Stimulated activated CD4-positive, alpha-beta T cell treated with anti-CD3 and anti-CD28 coated beads, Interleukin-15, amount 100 ng/mL, for 1 hour (primary cell): ENCODE measurements at places on chromosomes 5 and 9.

DNA sequence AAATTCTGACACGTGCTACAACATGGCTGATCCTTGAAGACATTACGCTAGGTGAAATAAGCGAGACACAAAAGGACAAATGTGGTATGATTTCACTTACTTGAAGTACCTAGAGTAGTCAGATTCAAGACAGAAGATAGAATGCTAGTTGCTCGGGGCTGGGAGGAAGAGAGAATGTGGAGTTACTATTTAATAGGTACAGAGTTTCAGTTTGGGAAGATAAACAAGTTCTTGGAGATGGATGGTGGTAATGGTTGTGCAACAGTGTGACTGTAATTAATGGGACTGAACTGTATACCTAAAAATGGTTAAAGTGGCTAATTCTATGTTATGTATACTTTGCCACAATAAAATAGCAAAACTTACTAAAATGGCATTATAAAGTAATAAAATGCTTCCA lies 34.4 kb downstream of the PAM start:
- DNase-seq, result no peak

DNA sequence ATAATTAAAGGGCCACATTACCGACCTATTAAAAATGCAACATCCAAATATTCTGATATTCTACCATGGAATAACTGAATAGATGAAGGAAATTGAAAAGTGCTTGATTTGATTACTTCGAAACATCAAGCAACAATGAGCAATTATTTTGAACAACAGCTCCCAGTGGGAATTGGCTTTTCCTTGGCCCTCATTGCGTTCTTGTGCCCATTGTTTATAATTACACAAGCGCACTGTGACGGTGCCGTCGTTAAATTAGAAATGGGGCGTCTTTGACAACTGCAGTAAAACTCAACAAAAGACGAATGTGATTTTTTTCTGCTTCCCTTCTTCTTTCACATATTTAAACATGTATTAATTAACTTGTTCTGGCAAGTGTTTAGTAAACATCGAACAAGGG lies 61.6 kb downstream of the CDH6 start:
- DNase-seq, result no peak

DNA sequence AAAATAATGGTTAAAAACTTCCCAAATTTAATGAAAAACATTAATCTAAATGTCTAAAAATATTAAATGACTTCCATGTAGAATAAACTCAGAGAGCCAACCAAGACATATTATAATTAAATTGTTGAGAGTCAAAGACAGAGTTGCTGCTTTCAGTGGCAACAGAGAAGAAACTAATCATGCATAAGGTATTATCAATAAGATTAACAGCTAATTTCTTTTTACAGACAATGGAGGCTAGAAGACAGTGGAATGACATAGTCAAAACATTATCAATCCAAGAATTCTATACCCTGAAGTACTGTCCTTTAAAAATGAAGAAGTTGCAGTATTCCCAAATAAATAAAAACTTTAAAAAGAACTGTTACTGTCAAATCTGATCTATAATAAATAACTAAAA lies 268.7 kb downstream of the IRX2 start:
- DNase-seq, result no peak

GRCh38 chr9:87642330-87643106 lies 83.4 kb upstream of the CTSL start:
- DNase-seq, result no peak

DNA sequence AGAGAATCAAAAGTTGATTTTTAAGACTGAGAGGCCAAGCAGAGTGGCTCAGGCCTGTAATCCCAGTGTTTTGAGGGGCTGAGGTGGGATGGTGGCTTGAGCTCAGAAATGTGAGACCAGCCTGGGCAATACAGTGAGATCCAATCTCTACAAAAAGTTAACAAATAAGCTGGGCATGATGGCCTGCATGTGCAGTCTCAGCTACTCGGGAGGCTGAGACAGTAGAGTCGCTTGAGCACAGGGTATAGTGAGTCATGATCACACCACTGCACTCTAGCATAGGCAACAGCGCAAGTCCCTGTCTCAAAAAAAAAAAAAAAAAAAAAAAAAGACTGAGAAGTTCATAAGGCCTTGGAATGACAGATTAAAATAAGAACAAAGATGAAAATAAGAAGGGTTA lies 177.2 kb downstream of the TMEM232 start:
- DNase-seq, result no peak

DNA sequence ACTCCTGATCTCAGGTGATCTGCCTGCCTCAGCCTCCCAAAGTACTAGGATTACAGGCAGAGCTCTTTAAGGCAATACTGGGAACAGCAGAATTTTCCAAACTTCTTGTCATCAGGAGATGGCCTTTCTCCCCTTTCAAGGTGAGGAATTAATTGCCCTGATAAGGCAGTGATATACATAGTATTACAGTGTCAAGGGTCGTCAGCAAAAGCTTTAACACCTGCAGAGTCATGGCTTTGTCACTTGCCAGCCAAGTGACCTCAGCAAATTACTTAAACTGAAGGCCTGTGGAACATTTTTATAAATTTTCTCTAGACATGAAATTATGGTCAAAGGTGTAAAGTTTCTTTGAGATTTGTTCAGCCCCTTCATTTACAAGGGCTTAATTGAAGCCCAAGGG lies 59.5 kb downstream of the FBXO38 start:
- DNase-seq, result no peak

GRCh38 chr9:35510754-35511428 lies 21.0 kb downstream of the RUSC2 start:
- DNase-seq, result no peak

DNA sequence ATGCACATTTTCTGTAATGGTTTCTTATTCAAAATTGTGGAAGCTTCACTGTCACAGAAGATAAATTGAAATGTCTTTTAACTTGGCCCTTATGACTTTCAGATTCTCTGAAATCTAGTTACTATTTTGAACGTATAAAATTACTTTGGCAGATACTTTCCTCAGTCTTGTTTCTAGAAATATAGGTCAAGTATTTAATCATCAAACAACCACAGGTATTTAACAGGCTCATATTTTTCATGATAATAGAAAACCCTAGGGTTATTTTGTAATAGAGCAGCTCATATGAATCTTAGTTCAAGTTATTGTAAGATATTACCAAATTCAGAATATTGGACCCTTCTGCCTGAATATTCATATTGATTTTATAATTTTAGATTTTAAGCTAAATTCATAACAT lies 236.0 kb upstream of the CDH18 start:
- DNase-seq, result no peak

- no peak for DNase-seq
These were observed 263.4 kb downstream of the DEPDC1B start for GRCh38 chr5:60436518-60436917.

- DNase-seq, result no peak
These were observed 183.1 kb upstream of the S1PR3 start for GRCh38 chr9:88808019-88808656.

DNA sequence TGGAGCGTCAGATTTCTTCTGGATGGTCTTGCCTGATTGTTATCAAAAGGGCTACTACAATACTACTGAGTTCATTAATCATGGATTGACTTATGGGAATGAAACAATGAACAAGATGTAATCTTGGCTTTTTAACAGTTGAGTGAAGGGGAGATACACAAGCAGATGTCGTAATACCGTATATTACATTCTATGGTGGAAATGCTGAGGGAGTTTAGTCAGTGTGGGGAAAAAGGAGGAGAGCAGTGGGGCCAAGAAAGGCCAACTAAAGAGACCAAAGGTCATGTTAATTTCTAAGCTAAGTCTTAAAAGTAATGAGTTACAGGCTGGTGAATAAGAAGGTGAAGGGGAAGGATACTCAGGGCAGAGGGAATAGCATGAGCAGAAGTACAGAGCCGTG lies 29.0 kb upstream of the PSAT1 start:
- no peak for DNase-seq

GRCh38 chr5:142357469-142358090 lies 32.8 kb upstream of the SPRY4 start:
- DNase-seq, result no peak

DNA sequence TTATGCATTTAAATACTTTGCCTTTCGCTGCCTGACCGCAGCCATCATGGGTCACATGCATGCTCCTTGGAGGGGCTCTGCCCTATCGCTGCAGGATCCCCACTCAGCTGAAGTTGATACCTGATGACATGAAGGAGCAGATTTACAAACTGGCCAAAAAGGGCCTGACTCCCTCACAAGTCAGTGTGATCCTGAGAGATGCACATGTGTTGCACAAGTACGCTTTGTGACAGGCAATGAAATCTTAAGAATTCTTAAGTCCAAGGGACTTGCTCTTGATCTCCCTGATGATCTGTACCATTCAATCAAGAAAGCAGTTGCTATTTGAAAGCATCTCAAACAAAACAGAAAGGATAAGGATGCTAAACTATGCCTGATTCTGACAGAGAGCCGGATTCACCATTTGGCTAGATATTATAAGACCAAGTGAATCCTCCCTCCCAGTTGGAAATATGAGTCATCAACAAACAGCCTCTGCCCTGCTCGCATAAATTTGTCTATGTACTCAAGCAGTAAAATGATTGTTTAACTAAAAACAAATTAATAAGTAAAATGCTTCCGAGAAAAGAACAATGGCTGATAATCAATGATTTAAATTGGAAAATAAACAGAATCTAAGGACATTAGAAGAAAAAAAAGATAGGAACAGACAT lies 41.6 kb upstream of the PPP2CA start:
- no peak for DNase-seq

GRCh38 chr9:136538599-136539426 lies 7.0 kb downstream of the NOTCH1 start:
- DNase-seq, result peak; percentile 22

GRCh38 chr9:125325826-125326225 lies 64.2 kb downstream of the GAPVD1 start:
- DNase-seq, result no peak

GRCh38 chr5:94423411-94423810 lies 195.0 kb downstream of the KIAA0825 start:
- DNase-seq, result no peak

GRCh38 chr9:114278881-114279570 lies 43.9 kb upstream of the ORM1 start:
- DNase-seq, result no peak

GRCh38 chr9:4292781-4293180 lies 7.1 kb downstream of the GLIS3 start:
- DNase-seq, result no peak

- DNase-seq, result no peak
These were observed 105.5 kb downstream of the MACIR start for GRCh38 chr5:103364074-103364473.

GRCh38 chr9:99405359-99405758 lies 183.3 kb downstream of the SEC61B start:
- DNase-seq, result no peak

DNA sequence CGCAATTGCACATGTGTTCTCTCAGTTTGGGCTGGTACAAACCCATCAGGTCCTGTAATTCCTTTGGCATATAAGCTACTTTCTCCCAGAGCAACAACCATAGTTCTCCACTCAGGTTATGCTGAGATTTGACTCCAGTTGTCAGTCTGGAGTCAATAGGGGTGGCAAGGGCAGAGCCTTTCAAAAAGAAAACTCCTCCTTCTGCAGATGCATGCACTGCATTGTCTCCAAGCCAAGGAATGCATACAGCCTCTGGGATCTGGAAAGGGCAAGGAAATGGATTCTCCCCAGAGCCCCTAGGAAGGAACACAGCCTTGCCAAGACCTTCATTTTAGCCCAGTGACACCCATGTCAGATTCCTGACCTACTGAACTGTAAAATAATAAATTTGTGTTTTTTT lies 31.0 kb upstream of the GZMA start:
- no peak for DNase-seq

- DNase-seq, result no peak
These were observed 93.7 kb upstream of the PHYKPL start for GRCh38 chr5:178326374-178326715.

GRCh38 chr5:62575489-62575888 lies 3.1 kb upstream of the LRRC70 start:
- no peak for DNase-seq

- no peak for DNase-seq
These were observed 6.2 kb downstream of the ZFYVE16 start for GRCh38 chr5:80414113-80414512.

GRCh38 chr9:96524764-96525163 lies 74.8 kb downstream of the HABP4 start:
- DNase-seq, result no peak

DNA sequence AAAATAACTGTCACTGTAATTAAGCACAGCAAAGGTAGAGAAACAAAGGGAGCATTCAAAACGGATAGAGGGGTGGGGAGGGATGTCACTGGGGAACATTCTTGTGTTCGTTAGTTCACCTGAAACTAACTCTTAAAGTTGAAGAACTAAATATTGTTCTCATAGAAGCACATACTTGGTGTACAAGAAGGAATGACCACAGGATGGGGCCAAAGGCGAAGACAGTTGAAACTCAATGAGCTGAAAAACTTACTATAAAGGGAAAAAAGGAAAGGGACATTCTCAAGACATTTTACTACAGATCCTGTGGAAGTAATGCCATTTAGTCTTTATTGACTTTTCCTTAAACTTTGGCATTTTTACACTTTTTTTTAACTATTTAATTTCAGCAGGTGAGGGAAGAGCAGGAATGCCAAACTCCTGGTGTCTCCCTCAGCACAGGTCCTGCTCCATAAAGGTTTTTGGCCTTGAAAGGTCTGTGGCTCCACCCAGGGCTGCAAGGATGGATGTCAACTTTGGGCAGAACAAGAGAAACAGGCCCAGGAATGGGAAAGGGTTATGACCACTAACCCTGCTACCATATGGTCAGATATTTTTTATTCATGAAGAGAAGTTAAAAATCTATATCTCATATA lies 197.6 kb upstream of the RASA1 start:
- no peak for DNase-seq
